ENCODE measurements at places on chromosomes 12 and 14. TPM values are rescaled to one million over a fixed set of nuclear protein-coding genes. Genes with fewer than 3 reads are reported as not detected.

CCDC60 gene
- 23.4 TPM for total RNA-seq

GRCh38 chr12:121799156-121799841 lies 4.5 kb upstream of the SETD1B start:
- no peak for DNase-seq

DNA sequence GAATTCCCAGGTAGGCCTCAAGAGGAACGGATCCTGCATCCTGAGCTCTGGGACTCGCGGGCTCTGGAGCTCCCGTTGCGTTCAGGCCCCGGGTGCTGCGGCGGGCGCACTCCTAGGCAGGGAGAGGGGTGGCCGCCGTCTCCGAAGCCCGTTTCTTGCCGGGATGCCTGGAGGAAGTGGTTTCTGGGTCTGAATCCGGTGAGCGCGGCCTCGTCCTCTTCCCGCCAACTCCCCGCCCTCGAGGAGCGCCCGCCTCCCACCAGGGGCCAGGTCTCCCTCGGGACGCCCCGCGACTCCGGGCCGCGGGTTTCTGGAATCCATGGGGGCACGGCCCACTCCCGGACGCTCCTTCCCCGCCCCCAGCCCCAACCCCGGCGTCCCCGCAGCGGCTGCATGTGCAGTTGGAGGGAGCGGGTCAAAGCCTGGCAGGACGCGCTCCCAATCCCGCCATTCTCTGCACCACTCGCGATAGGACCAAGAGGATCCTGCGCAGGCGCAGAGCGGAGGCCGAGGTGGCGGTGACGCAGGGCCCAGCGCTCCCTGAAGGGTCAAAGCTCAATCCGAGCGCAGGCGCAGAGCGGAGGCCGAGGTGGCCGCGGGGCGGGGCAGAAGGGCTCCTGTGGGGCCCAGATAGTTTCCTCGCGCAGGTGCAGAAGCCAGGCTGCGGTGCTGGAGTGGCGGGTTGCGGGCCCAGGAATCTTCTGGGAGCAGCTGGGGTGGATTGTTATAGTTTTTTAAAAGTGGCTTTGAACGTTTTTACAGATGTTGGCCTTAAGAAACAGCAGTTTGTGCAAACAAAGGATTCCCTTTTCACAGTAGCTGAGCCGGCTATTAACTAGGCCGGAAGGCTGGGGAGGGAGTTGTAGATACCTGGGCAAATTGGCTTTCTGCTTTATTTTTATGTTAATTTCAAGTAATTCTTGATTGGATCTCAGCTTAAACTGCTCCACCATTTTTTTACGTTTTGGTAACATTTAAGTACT lies 796.4 kb downstream of the AACS start:
- DNase-seq = peak; percentile 16

DNA sequence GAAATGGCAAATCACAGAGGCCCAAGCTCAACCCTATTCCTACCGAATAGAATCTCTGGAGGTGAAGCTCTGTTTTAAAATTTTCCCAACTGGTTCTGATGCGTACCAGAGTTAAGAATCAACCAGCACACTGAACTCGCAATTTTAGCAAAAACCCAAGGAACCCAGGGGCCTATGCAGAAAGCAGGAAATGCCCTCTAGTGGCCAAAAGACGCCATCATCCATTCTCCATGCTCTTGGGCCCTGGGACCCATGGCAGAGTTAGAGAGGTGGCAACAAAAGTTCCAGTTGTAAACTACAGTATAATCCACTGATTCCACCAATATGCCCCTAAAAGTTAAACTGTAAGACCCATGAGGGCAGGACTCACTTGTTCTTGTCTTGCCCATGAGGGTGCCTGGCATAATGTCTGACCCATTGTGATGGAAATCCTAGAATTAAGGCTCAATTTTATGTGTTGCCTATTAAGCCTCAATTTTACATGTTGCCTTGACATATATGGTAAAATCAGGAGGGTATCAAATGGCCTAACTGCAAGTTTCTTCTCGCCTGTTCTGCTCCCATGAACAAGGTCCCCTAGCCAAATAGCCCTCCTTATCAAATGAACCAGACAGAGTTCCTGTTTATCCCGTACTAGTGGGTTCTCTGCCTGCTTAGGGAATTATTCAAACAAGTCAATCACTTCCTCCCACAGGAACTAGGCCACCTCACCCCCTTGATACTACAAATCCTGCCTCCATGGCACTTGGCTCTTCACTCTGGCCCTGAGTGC lies 137.5 kb upstream of the CPM start:
- peak; percentile 21 for DNase-seq

SDR9C7 gene
- total RNA-seq = not detected
